ENCODE measurements at places on chromosomes 5 and 9. TPM values are rescaled to one million over a fixed set of nuclear protein-coding genes. Genes with fewer than 3 reads are reported as not detected.

MARVELD2 gene
- polyA plus RNA-seq, result not detected

ANGPTL2 gene
- polyA plus RNA-seq, result not detected

SLC6A19 gene
- not detected for polyA plus RNA-seq

TXNDC8 gene
- polyA plus RNA-seq, result not detected

TAS2R1 gene
- not detected for polyA plus RNA-seq

CFAP90 gene
- not detected for polyA plus RNA-seq

TAF11L5 gene
- polyA plus RNA-seq, result not detected

LRRC19 gene
- polyA plus RNA-seq, result not detected

C8G gene
- 2.9 TPM for polyA plus RNA-seq

CEMIP2 gene
- polyA plus RNA-seq, result 11.6 TPM

SOHLH1 gene
- polyA plus RNA-seq, result not detected

SLC23A1 gene
- polyA plus RNA-seq, result not detected

LTC4S gene
- polyA plus RNA-seq, result 2.1 TPM

DNA sequence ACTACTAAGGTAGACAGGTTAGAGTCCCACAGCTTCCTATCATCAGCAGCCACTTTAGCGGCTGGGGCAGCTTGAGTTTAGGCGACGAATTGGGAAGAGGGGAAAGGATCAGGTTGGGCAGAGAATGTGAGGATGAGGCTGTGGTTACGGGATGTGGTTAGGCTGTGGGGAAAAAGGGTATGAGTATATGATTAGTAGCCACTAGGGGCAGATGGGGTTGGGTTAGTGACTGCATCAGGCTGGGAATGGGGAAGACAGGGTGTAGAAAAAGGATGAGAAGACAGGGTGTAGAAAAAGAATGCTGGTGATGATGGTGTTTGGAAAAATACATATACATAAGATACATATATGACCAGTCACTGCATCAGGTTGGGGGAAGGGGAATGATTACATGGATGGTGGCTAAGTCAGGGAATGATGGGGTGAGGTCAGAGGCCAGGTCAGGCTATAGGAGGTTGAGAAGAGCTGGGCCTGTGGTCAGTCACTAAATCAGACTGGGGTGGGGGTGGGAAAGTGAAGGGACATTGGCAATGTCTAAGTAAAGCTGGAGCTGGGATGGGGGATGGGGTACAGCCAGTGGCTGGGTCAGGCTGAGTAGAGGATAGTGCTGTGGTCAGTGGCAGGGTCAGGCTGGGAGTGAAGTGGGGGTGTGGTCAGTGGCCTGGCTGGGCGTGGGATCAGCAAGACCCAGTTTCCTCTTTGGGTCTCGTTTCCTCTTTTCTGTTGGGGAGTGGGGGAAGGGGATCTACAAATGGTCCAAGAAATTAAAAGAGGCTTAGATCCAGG lies 2.1 kb downstream of the TLN1 start:
- DNase-seq, result peak; percentile 80

DNA sequence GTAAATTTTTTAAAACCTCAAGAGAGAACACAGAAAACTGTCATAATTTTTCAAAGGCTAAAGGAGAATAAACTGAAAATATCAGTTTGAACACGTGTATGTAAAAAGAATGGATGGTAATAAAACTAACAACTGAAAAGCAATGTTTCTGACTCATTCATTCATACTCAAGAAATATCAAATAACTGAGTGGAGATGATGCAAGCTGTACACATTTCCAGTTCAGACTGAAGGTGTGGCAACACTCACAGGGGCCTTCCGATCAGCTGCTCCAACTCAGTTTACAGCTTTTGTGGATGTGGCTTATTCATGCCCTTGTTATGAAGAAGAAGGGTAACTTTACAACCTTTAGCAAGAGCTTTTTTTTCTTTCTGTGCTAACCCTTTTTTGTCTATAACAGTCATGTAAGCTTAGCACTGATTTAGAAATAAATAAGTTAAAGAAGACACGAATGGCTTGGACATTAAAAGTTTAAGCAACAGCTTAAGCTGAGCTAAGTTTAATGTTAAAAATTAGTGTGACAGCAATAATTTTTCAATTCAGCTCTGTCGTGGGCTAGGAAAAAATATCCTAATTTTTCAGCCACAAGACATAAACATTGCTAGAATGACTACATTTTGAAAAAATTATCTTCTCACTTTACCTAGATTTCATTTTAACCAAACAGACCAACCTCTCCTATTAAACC lies 453.5 kb downstream of the RAB3C start:
- peak; percentile 87 for DNase-seq

DNA sequence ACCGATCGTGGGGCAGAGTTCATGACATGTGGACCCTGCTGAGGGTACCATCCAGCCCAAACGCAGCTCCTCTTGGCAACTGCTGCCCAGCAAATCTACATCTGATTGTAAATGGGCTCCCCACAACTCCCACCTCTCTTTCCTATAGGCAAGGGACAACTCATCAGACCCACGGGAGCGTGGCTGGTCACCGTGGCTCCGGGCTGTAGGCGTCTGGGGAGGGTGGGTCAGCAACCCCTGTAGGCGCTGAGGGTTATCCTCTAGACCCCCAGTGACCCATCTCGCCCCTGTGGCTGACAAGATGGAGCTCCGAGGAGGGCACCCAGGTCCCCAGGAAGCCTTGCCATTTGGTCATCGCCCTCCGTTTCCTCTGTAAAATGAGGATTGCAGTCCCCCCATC lies 122.4 kb downstream of the ZNF354C start:
- DNase-seq, result no peak

- DNase-seq, result no peak
Observed at GRCh38 chr9:136050701-136051452, 44.2 kb downstream of the NACC2 start.

DNA sequence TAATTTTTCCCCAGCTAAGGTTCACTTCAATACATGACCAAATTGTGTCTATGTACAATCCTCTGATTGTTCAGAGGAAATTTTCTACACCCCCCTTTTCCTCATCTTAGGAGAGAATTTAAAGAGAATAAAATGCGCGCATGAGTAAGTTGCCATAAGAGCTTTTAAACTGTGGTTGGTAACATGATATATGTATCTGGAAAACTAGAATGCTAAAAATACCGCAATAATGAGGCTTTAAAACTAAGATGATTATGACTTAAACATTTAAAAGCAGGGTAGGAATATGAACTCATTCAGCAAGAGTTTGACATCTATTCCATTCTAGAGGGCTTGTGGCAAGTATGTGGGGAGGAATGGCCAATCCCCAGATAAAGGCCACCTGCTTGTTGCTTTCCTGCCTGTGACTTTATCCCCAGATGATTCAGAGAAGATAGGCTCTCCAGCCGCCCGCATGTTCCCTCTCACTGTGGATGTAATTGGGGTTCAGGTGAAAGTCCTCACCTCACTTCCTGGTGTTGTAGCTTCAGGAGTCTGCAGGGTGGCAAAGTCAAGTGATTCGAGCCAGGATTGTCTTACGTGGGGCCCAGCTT lies 26.5 kb upstream of the BASP1 start:
- no peak for DNase-seq

DNA sequence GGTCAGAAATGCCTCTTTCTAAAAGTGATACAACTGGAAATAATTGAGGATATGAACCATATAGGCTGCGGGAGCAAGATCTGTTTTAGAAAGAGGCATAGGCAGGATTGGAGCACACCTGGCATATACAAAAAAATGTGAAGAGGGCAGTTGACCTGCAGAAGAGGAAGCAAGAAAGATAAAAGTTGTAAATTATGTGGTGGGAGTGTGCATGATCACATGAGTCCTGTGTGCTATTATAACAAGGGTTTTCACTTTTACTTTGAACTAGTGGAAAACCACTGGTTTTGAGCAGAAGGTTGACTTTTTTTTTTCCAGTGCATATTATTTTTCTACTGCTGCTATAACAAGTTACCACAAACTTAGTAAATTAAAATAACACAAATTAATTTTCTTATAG lies 489.3 kb downstream of the ANXA1 start:
- DNase-seq, result no peak

GRCh38 chr9:96136992-96137670 lies 164.8 kb downstream of the HSD17B3 start:
- DNase-seq, result no peak

DNA sequence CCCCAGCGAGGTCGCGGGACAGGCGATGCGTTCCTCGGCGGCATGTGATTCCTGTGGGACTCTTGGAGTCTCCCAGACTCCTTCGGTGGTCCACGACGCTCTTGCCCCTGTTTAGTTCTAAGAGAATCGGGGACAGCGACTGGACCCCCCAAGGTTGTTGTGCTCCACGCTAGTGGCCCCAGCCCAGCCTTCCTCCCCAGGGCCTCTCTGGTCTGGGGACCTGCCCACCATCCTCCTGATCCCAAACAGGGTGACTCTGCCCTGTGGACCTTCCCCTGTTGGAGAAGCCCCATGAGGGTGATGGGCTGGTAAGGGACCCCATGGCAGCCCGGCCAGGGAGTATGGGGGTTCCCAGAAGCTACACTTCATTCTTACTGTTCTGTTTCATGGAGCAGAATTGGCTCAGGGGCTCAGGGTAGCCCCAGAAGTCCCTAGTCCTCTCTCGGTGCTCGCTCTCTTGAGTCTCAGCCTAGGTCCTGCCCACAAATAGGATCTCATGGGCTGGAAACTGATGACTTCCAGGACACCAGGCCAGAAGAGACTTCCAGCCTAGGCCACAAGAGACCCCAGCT lies 880 bp downstream of the CARD19 start:
- DNase-seq, result peak; percentile 27

DNA sequence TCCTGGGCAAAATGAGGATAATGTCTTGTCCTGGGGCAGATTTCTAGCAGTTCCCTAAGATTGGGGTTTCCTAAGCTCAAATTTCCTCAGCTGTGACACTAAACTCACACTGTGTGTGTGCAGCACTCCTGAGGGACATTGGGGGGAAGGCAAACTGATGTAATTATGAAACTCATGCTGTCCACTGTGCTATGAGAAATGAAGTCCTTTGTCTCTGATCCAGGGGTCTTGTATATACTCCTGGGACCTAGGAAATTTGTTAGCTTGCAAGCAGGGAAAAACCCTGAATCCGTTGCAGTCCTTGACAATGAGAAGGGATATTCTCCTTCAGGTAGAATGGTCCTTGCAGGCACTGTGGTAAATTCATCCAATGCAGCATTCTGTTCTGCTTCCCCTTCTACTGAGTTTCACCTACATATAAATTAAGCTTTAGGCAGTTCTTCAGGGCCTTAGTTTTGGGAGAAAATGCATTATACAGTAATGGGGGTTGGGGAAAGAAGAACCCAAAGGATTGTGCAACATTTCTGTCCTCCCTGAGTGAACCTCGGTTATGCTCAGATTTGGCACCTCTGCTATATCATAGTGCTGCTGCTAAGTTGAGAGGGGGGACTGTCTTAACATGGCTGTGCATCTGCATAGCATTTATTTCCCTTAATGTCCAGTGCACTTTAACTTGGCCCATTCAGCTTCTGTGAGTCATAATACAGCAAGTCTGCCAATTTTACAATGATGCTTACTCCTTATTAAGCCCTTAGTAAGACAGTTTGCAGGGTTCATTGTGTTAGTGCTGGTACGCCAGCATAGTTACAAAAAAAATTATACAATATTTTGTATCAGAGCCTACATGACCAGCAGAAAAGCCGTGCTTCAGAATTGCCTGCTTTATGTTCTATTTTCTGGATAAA lies 80.2 kb downstream of the PJA2 start:
- DNase-seq, result no peak

GRCh38 chr5:95822043-95822541 lies 434 bp downstream of the GLRX start:
- DNase-seq, result no peak

- no peak for DNase-seq
Observed at GRCh38 chr9:84761137-84761808, 91.7 kb downstream of the NTRK2 start.

GRCh38 chr5:10853154-10853553 lies 92.1 kb upstream of the DAP start:
- DNase-seq, result no peak

- no peak for DNase-seq
Observed at GRCh38 chr9:4301971-4302427, 2.1 kb upstream of the GLIS3 start.

GRCh38 chr5:59287361-59287760 lies 606.2 kb downstream of the PDE4D start:
- no peak for DNase-seq

DNA sequence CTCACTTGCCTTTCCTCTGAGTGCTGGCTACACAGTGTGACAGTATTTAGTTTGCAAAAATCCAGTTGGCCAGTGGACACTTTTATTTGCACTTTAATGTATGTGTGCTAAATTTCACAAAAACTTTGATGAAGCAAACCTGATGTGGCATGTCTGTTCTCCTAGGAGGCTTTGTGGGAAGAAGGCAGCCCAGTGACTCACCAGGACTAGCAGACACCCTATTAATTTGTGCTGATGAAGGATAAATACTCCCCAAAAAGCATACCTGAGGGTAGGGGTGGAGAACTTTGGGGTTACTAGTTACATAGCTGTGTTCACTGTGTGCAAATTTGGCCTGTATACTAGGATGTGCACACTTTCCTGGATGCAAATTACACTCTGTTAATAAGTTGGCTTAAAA lies 39.3 kb upstream of the IPPK start:
- no peak for DNase-seq

DNA sequence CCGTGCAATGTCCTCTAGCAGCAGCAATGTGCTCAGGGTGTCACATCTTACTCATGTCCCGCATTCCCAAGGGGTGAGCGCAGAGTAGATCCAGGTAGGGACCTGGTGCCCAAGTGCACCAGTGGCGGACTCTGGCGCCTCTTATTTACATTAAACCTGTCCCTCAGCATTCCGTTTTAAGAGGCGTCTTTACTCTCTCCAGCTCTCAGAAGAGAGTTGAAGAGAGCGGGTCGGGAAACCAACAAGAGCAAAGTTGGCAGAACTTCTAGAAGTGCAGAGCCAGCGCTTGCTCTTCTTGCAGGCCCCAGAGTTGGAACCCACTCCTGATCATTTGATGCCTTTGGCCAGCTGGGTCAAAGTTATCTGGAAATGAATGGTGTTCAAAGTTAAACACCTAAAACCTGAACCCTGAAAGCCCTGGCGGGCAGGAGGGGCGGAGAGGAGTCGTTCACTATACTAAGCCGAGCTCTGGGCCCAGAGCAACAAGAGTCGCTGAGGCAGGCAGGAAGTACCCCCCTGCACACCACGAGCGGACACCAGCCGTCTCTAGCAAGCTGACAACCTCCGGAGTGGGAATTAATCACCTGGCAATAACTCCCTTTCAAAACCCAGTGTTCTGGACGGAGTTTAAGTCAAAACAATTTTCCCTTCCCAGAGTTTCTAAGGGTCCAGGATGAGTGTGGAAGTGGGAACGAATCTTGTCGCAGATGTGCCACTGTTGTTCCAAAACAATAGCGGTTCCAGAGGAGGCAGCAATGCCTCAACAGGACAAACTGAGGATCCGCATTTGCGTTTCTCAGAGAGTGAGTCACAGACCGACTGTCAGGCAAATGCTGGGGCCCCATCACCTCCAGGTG lies 122.8 kb downstream of the TMEM161B start:
- DNase-seq, result no peak

- no peak for DNase-seq
Observed at GRCh38 chr5:2887481-2888348, 136.2 kb upstream of the IRX2 start.

GRCh38 chr5:108634010-108634616 lies 113.6 kb upstream of the FER start:
- no peak for DNase-seq

DNA sequence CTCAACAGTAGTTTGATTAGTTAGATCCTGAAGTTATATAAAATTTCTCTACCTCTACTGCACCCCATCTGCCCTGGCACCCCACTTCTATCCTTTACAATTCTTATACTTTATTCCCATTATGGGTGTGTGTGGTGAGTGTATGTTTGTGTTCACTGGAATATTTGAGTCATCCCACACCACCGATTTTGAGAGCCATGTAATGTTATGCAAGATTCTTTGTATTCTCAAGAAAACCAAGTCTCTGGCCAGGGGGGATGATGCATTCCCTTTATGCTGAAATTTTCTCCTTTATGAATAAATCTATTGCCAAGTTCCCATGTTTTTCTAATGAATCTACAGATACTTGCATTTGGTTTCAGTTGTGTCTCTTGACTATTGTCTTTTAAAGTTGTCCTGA lies 266.8 kb downstream of the ARHGEF28 start:
- DNase-seq, result no peak

Measured in CD14-positive monocyte (primary cell).